WTC11 (cell line): ENCODE measurements at places on chromosomes 5 and 9. TPM values are rescaled to one million over a fixed set of nuclear protein-coding genes. Genes with fewer than 3 reads are reported as not detected.

- DNase-seq = peak; percentile 76
Measured at GRCh38 chr5:180618829-180619562, 27.7 kb upstream of the SCGB3A1 start.

- no peak for DNase-seq
Measured at GRCh38 chr5:29993286-29993685, 1200.2 kb upstream of the CDH6 start.

Gene LCN1
- not detected in 3 replicates for total RNA-seq

- peak; percentile 88 for DNase-seq
Measured at GRCh38 chr5:148482697-148483462, 99.1 kb downstream of the FBXO38 start.

- no peak for DNase-seq
Measured at GRCh38 chr9:99116003-99116411, 11.1 kb downstream of the TGFBR1 start.
